Stimulated activated CD4-positive, alpha-beta T cell treated with anti-CD3 and anti-CD28 coated beads, TNF-alpha, amount 100 ng/mL, for 4 hours (primary cell): ENCODE measurements at places on chromosomes 16 and 17.

DNA sequence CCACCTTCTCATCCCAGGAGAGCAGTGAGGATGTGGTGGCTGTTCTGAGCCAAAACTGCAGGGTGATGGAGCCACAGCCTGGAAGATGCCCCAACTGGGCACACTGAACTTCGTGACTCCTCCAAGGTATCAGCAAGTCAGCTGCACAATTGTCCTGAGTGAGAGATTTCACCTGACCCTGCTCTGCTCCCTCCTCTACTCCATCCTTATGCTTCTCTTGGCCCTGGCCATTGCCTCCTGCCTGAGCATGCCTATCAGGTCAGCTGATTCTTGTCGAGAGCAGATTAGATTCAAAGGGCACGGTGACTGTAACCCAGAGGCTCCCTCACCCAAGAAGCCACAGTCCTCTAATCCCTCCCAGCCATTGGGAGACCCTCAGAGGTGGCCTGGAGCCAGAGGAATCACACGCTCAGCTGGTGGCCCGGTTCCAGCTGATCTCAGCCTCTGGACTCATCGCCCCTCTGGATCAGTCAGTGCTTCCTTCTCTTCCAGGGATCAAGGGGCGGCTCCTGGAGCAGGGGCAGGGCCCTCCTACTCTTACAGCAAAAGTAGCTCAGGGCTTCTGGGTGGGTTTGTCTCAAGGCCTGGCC lies 7.0 kb upstream of the CYB561 start:
- no peak for DNase-seq

DNA sequence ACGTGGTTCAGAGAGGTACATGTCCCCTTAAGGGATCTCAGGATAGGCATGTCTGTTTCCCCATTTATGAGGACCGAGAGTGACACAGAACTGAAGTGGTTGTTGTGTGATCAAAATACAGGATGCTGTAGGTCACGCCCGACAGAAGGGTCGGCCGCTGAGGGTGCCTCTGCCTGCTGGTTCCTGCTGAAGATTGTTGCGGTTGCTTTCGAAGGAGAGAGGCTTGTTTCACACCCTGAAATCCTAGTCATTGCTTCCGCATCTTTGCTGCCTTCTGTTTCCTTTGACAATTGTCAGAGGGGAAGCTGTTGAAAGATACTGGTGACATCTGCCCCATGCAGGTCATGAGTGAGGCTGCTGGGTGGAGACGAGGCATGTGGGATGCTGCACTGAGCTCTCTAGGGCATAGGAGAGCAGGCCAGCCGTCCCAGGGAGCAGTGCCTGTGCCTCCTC lies 3.8 kb upstream of the NAT9 start:
- no peak for DNase-seq

- no peak for DNase-seq
Observed at GRCh38 chr16:49782405-49782804, 73.5 kb downstream of the ZNF423 start.

GRCh38 chr17:82072827-82073226 lies 7.2 kb upstream of the DUS1L start:
- no peak for DNase-seq

- no peak for DNase-seq
Observed at GRCh38 chr17:81520021-81520901, 7.7 kb upstream of the ACTG1 start.

GRCh38 chr17:56936697-56937322 lies 23.0 kb upstream of the TRIM25 start:
- no peak for DNase-seq

DNA sequence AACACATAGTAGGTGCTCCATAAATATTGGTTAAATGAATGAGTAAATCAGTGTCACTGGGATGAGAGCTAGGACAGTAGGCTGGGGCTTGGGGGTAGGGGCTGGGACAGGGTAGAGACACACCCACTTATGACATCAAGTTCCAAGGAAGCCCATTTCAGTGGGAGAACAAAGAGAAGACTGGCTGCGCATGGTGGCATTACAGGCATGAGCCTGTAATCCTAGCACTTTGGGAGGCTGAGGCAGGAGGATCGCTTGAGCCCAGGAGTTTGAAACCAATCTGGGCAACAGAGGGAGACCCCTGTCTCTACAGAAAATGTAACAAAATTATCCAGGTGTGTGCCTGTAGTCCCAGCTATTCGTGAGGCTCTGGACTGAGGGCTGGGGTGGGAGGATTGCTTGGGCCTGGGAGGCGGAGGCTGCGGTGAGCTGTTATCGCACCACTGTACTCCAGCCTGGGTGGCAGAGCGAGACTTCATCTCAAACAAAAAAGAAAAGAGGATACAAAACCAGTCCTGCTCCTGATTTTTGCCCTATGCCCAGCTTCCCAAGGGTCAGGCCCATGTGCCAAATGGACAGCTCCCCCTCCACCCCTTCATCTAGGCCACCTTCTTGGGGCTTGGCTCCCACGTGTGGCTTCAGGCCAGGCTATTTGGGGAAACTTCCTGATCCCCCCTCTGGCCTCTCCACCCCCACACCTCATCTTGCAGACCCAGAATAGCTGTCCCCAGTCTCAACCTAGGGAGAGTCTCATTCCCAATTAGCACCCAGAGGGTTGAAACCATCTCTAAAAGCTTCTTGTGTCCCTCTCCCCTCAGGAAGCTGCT lies 7.1 kb downstream of the ZNF385C start:
- no peak for DNase-seq

GRCh38 chr16:86923656-86924055 lies 345.3 kb downstream of the FOXL1 start:
- DNase-seq = no peak

- DNase-seq = no peak
Observed at GRCh38 chr17:44448412-44448811, 54.8 kb downstream of the GPATCH8 start.

DNA sequence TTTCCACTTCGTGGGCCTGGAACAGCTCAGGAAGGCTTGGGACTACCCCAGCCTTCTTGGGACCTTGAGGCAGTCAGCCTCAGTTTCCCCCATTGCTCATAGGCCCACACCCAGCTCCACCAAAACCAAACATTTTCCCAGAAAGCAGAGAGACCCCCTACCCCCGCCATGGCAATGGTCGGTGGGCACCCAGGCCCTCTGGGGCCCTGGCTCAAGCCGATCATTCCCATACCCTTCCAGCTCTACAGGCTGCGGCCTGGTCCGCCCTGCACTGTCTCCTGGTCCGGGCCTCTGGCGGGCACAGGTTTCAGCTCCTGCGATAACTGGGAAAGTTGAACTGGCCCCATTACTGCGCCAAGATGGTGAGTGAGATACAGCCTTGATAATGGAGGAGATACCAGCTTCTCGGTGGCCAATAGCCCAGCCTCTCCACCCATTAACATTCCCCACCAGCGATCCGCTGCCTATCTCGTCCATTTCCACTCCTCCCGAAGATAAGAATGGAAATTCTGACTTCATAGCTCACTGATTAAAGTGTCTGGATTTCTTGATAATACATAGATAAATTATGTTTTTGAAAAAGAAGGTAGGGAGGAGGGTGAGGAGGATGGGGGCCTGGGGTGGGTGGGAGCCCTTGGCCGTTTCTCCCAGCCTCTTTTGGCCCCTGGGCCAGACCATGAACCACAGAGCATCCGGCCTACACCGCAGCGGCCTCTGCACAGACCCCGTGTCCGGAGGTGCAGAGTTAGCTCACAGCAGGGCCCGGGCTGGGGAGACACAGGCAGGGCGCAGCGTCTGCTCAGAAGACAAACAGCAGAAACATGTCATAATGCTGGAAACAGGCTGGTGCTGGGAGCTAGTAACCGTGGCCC lies 11.6 kb downstream of the ZFPM1 start:
- DNase-seq = no peak

GRCh38 chr16:47687694-47688093 lies 226.6 kb downstream of the PHKB start:
- no peak for DNase-seq

GRCh38 chr16:63613701-63614100 lies 1508.2 kb downstream of the CDH11 start:
- no peak for DNase-seq

DNA sequence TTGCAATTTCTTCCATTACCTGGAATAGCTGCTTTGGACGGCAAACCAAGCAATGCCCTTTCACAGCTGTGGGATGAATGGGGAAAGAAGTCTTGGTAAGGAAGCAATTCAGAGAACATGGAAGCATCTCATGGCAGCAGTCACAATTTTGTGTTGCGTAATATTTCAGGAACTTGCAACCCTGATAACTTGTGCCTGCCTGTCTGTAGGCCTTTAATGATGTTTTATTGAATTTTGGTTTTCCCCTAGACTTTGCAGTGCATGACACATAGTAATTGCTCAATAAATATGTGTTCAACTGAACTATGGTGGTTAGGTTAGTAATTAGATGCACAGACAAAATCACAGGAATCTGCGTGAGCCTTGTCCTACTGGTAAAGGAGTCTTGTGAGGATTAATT lies 439.5 kb downstream of the WWOX start:
- no peak for DNase-seq

- DNase-seq = no peak
Observed at GRCh38 chr16:54303613-54304012, 17.0 kb upstream of the IRX3 start.

DNA sequence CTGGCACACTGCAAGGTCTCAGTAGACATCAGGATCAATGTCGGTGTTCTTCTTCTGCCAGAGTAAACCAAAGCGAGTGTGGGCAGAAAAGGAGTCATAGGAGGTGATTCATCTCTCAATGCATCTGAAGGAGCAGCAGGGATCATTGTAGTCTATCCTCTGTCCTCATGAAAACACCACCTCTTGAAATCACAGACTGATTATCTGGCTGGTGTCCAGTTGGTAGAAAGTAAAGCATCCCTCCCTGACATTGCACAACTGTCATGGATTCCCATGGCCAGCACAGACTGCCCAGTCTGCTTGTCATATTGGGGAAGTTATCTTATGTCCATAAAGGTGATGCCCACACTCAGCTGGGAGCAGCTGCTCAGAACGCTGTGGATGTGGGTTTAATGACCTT lies 74.1 kb downstream of the ABCC12 start:
- DNase-seq = no peak

DNA sequence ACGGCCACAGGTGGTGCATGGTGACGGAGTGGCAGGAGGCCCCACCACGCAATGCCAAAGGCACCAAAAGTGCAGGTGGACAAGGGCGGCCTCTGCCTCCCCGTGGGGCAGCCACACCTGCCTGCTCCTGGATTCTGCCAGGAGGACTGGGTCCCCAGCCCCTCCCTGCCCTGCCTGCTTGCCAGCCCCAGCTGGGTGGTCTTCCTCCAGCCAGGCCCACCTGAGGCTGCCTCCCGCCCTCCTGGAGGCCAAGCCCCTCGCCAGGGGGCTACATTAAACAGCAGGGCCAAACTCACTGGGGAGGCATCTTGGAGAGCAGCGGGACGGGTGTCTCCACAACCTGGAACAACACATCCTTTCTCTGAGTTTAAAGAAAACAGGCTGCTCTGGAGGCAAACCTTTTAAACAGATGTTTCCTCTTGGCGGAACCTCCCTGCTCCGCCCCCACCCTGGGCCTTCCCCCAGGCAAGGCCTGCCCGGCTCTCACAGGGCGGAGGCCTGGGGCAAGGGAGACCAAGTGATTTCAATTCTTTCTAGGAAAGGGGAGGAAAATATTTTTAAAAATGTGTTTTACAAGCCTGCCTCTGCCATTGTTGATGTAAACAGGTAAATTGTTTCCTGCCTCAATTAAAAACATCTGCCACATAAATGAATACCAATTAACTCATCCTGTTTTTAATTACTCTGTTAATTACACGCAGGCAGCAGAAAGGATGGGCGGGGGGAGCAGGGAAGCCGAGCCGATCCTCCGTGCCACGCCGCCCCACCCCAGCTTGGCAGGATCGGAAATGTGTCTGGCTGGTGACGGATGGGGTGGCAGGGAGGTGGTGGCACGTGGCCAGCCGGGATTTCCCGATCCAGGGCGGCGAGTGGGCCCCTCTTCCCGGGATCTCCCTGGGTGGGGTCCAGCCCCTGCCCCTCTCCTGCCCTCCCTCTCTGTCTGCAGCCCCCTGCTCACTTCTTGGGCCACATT lies 54.4 kb upstream of the PABPN1L start:
- DNase-seq = no peak

DNA sequence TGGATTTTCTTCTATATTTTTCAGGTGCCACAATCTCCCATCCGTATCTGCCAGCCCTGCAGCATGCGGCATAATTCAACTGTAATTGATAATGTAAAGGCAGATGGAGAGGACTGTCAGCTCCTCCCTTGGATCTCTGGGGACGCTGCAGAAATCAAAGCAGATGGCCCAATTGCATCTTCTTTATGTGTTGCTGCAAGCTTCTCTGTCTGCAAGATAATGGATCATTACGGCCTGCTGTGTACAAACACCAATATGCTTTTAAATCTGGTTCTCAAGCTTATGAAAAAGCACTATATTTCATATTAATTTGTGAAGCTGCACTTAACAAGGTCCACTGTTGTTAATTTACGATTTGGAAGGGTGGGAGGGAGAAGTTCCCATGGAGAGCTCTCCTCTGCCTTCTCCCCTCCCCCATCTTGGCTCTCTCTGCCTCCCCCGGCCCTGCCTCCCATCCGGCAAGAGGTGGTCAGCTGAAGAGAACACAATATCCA lies 607.5 kb downstream of the TOX3 start:
- DNase-seq = no peak

DNA sequence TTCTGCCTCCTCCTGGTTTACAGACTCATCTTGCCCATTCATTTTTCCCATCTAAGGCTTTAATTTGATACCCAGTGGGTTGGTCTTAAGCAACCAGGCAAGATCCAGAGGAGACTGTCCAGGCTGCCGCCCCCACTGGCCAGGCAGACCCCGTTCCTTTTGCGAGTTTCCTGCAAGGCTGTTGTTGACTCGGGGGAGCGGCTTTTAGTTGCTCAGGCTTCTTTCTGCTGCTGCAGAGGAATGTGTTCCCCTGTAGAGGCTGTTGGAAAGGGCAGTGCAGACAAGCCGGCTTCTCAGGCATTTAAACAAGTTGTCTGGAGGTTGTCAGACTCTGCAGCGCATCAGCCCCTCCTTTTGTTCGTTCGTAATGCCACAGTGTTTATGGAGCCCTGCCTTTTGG lies 231.2 kb downstream of the PRKCA start:
- DNase-seq = no peak

DNA sequence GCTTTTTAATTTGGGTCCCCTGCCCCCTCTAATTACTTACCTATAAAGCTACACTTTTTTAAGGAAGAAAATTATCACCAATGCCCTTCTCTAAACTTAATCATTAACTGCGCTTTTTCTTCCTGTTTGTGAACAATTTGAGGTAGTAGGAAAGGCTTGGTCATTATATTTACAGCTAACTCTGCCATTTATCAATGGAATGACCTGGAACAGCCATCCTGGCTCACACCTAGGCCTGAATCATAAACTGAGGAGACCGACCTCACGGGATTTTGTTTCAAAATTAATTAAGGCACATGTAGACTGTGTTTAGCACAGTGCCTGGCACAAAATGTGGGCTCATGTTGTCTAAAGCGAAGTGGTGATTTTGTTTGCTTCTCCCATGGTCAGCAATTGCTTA lies 15.4 kb upstream of the DYNLRB2 start:
- DNase-seq = no peak

DNA sequence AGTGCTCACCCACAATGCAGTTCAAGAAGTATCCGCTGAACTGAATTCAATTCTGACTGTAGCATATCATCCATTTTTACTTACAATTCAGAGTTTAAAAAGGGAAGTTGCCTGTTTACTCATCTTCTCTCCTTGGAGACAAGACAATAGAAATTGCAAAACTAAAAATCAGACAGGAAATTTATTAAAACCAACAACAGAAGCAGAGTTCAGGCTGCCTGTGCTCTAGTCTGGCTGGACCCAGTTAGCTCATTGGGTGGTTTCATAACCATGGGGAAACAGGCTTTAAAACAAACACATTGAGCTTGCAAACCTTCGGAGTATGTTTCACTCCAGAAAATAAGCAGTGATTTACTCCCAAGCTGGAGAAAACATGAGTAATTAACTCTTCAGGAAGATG lies 321.4 kb downstream of the GRIN2A start:
- no peak for DNase-seq
